Glutamatergic neuron (in vitro differentiated cells): ENCODE measurements at places on chromosomes 1 and 21. TPM values are rescaled to one million over a fixed set of nuclear protein-coding genes. Genes with fewer than 3 reads are reported as not detected.
A peak's percentile ranks its signal among the peaks of the same experiment; 100 is the strongest.

Gene NFASC
- 301 TPM for total RNA-seq

- peaks cover 3% of the 10 kb centered on the region for H3K4me1 ChIP-seq
- H3K4me3 ChIP-seq = no peak overlapping the region
- H3K36me3 ChIP-seq = no peaks in the 10 kb centered on the region
- DNase-seq = no peak
- H3K27me3 ChIP-seq = peaks cover 3% of the 10 kb centered on the region
- H3K27ac ChIP-seq = no peak overlapping the region
Measured at GRCh38 chr1:226671277-226671676, 67.8 kb downstream of the ITPKB start.

DNA sequence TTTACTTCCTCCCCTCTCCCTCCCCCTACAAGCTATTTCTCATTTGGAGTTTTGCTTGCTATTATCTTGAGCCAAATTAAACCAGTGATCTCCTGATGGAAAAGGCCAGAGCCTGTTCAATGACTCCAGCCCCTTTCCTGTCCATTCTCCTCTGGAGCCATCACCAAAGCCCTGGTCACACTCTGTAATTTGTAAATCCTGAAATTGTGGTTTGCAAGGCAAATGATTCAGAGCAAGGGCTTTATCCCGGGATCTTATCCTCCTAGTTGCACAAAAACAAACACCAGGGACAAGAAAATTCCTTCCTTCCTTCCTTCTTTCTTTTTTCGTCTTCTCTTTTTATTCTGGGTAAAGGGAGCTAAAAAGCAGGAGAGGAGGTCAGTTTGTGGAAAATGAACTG is 366.1 kb upstream of the ST6GALNAC5 start:
- H3K27ac ChIP-seq = no peak overlapping the region
- H3K27me3 ChIP-seq = peaks cover 3% of the 10 kb centered on the region
- H3K36me3 ChIP-seq = no peaks in the 10 kb centered on the region
- H3K4me1 ChIP-seq = peaks cover 8% of the 10 kb centered on the region
- DNase-seq = no peak
- H3K4me3 ChIP-seq = no peak overlapping the region

- peaks cover 2% of the 10 kb centered on the region for H3K27me3 ChIP-seq
- peak overlapping the region; percentile 72 for H3K27ac ChIP-seq
- no peak overlapping the region for H3K4me3 ChIP-seq
- no peak for DNase-seq
Measured at GRCh38 chr21:37683396-37684114, 232.7 kb downstream of the KCNJ6 start.
